Fibroblast of skin of left quadriceps (primary cell): ENCODE measurements at places on chromosomes 16 and 17.

DNA sequence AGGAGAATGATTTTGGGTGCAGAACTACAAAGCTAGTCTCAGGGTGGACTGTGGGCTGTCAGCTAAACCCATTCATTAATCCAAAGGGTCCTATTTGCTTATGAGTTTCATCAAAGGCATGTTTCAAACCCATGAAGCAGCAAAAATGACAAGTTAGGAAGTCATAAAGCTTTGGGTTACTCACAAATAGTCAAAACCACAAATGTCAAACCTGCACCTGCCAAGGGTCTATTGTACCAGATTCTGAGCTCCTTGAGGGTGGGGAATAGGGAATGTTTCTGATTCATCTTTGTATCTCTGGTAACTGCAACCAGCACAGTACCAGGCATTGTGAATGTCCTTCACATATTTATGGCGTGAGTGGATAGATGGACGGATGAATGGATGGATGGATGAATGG lies 317.7 kb downstream of the MAF start:
- no peak for DNase-seq

DNA sequence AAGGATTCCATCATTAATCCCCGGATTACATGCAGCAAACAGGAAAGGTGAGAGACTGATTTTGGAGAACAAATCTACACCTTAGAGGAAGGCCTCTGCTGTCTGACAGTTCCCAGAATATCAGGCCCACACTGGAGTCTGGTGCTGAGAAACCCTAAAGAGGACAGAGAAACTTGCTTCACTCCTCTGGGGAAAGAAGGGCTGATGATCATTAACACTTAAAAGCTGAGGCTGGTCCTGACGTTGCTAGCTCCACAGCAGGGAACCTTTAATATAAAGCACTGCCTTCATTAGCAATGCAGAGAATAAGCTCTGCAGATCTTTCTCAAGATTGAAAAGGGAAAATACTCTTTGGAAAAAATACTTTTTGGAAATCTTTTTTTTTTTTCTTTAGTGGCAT lies 1472.4 kb upstream of the GOT2 start:
- DNase-seq, result no peak

DNA sequence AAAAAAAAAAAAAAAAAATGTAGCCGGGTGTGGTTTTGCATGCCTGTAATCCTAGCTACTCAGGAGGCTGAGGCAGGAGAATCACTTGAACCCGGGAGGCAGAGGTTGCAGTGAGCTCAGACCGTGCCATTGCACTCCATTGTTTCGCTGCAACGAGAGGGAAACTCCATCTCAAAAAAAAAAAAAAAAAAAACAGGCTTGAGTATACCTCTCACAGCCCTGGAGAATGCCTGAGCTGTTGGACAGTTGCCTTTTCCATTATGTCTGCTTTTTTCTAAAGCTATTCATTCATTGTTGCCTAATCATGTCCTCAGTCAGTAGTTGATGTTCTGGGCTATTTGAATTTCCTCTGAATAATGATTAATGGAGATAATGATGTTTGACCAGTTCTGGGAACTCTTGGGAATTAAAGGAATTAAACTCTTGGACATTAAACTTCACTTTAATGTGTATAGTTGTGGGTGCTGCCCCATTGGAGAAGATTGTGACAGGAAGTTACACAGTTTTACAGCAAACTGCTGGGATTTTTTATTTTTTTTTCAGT lies 11.8 kb downstream of the HMOX2 start:
- no peak for DNase-seq

GRCh38 chr16:83393196-83393981 lies 414.4 kb upstream of the HSBP1 start:
- DNase-seq, result no peak

DNA sequence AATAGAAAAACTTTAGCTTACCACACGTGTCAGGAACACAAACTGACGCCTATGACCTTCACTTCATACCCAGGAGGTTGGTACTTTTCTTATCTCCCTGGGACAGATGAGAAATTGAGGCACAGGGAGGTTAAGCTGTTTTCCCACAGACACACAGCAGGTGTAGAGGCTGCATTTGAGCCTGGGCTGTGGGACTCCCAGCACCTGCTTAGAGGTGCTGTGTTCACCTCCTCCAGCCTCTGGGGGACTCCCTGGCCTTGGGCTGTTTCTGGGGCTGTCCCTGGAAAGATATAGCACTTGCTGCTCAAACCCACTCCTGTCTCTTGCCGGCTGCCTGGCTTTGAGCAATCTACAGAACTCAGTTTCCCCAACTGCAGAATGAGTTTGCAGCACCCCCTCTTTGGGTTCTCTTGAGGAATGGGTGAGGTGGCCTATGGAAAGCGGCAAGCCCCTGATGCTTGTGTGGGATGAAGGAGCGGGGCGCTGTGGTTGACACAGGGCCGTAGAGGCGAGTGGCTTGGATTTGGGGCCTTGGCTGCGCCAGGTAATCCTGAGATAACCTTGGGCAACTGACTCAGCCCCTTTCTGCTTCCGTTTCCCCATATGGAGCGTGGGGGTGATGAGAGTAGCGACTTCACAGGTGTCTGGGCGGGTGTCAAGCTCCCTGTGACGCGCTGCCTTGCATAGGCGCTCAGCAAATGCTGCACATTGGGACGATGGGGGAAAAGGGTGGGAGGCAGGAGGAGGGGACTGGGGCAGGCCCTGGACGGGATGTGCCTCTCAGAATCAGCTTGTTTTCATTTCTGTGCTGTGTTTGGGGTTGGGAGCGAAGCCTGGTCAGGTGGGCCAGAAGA lies 104.5 kb upstream of the CIBAR2 start:
- no peak for DNase-seq

- DNase-seq, result no peak
These were observed 424.5 kb upstream of the MON1B start for GRCh38 chr16:76766538-76766937.

- no peak for DNase-seq
These were observed 15.0 kb downstream of the HLF start for GRCh38 chr17:55279788-55280187.

- no peak for DNase-seq
These were observed at the start of gene COPZ2 for GRCh38 chr17:48037036-48037837. Gene COPZ2, minus strand, starts transcription at chr17:48037797. Its CDS starts 20 bp downstream, at chr17:48037777.
